CD8-positive, alpha-beta T cell (primary cell): ENCODE measurements at places on chromosomes 13 and 19.
A peak's percentile ranks its signal among the peaks of the same experiment; 100 is the strongest.

DNA sequence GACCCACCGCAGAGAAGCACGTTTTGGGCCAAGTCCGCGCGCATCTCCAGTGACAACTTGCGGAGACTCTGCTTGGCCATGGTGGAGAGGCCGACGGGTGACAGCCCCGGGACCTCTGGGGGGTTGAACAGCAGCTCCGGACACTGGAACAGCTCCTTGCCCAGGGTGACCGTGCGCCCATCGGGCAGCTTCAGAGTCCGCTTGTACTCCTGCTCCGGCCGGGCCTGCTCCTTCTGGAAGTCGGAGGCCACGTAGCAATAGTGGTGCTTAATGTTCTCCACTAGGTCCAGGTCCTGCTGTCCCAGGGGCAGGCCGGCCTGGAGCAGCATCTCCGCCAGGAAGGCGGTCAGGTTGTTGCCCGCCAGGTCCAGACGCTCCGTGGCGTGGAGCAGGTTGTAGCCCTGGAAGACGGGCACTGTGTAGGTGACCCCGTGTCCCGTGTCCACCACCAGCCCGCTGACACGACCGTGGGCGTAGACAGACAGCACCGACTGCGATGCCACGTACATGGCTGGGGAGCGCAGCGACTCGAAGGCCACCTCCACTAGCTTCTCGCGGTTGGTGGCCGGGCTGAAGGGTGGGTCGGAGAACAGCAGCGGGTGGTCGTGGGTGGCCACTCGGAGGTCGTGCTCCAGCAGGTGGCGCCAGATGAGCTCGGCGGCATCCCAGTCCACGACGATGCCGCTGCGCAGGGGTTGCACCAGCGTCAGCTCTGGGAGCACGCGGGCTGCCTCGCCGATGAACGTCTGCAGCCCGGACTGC, 743 bp downstream of the ACTL9 start:
- DNase-seq, result no peak

- DNase-seq, result no peak
Observed at GRCh38 chr19:49168421-49168820, 10.8 kb downstream of the TRPM4 start.

DNA sequence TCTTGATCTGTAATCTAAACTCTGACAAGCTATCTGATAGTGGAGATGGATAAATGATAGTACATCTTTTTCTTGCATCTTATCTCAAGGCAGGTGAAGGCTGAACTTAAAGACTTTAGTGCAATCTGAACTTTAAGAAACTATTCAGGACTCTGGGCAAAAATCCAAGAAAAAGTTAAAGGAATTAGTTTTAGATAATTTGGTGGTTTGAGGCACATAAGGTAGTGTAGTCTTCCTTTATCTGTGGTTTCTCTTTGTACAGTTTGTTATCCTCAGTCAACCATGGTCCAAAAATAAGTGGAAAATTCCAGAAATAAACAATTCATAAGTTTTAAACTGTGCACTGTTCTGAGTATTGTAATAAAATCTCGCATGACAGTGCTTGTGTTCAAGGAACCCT, 172.9 kb downstream of the UGGT2 start:
- no peak for DNase-seq

GRCh38 chr19:979318-979741, 4.8 kb upstream of the WDR18 start:
- DNase-seq, result no peak

DNA sequence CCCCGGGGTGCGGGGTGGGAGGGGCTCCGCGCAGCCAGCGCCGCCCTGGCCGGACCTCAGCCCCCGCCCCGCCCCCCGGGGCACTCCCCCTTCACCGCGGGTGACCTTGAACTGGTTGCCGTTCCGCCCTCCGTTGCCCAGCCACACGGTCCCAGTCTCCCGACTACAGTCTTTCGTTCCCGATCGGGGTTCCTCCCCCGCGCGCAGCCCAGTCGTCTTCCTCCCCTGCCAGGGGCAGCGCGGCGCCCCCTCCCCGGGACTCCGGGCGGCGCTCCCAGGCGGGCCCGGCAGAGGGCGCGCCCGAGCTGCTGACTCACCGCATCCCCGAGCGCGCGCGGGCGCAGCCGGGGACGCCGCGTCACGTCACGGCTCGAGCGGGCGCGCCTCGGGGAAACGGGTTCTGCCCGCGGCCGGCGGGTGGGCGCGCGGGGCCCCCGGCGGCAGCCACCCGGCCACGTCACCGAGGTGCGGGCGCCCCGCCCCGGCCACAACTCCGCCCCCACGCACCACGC, 459 bp downstream of the MIDN start:
- DNase-seq, result peak; percentile 64

DNA sequence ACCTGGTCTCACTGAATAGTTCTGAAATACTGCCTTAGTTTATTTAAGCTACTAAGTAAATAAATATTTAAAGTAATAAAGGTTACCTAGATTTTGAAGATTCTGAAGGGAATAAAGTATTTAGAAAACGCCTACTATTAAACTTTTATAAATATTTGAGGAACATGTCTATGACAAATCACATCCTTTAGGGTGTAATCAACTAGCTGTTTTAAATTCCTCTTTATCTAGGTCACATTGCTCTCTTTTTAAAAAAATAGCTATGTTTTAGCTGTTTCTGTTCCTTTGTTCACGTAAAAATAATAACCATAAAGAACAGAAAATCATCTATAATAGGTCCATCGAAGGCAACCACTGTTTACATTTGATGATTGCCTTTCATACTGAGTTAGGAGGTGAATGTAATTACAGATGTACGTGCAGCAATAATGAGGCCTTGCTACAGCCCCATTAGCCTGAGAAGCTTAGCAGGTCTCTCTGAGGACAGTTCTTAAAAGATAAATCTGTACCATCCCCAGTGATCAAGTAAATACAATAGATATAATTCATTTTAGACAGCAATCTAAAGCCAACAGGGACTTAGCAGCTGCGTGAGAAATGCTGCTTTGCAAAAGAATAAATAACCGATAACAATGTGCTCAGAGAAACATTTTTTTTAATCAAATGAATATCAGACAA, 449.5 kb downstream of the LIG4 start:
- no peak for DNase-seq

DNA sequence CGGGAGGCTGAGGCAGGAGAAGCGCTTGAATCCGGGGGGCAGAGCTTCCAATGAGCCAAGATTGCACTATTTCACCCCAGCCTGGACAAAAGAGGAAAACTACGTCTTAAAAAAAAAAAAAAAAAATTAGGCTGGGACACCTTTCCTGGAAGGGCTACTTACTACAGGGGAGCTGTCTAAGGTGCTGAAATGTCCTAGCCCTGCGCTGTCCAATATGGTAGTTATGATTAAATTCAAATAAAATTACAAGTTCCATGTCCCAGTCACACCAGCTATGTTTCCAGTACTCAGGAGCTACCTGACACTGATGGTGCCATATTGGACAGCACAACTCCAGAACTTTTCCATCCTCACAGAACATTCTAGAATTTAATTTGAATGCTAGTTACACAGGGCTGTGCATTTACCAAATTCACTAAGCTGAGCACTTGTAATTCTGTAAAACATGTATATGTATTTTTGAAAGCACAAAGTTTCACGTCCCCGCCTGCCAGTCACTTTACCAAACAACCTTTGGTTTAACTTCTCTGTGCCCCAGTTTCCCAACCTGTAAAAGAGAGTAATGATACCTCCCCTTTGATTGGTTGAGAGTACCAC, 9.2 kb upstream of the ZSCAN22 start:
- DNase-seq, result peak; percentile 57

- DNase-seq, result no peak
Observed at GRCh38 chr19:27885359-27885758, 1327.6 kb downstream of the UQCRFS1 start.

DNA sequence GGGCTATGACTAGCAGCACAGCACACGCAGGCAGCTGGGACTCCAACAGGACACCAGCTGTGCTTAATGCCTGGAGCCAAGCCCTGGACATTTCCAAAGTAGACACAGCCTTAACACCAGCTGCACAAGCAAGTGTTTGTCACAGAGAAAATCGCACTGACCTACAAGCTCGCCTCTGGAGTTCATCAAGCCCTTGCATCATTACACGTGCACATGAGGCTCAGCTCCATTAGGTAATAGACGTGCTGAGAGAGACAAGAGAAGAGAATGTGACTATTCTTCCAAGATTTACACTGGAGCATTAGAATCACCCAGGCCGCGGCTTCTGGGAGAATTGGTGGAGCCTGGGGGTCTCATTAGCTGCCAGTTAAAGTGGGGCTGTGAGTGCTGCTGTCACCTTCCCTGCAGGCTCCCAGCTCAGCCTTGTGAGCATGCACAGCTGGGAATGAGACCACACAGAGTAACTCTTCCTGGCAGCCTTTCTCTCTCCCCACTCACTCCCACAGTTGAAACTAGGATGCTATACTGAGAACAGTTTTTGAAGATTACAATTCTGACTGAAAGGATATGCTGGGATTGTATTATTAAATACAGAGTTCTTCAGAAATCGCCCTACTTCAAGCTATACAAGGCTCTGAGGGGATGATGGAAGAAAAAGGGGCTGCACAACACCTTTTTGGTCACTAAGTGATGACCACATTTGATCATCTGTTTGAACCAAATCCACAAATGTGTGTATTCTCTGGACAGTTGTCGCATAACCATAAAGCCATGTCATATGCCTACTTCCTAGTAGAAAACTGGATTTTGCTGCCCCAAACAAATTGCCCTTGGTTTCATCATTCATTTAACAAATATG, 10.5 kb downstream of the STOML3 start:
- no peak for DNase-seq

GRCh38 chr19:34188408-34188807, 16.1 kb downstream of the LSM14A start:
- DNase-seq, result no peak

DNA sequence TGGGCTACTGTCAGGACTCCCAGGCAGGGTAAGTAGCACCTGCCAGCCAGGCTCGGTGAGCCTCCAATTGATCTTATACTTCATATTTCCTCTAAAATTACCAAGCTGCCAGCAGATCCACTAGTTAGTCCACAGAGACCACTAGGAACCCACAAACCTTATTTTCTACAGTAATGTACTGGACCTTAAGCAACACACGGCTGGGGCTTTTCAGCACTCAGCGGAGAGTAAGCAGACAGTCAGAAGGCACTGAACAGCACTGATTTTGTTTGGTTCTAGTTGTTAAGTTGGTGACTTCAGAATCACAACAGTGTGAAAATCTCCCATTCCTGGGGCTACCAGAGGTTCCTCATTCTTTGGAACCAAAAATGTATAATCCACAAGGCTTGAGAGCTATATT, 56.1 kb downstream of the MRPL57 start:
- DNase-seq, result no peak

DNA sequence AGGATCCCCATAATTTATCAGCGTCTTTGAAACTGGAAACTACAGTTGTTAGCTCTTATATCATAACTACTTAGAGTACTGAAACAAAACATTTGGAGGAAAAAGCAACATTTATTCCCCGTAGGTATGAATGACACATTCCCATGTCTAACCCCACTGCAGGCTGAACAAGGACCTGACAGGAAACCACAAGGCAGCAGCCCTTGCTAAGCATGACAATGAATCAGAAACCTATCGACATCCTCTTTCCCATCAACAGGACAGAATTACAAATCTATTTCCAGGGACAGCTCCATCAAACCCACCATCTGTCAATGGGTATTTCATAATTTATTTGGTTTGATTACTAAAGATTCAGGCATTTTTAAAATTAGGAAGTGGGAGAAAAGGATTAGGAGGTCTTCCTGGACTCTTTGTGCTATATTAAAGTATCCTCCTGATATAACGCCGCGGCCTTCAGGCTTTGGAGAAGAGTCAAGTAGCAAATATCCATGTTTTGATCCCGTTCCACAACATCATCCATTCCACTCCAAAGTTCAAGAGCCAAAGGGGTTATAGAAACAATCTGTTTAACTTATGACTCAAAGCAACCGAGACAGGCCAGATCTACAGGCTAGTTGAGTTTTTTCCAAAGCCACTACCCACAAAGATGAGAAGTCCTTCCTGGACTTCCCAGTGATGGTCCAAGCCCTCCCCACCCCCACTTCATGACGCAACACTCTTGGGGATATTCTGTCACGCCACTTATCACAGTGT, 51.1 kb downstream of the FAM216B start:
- no peak for DNase-seq

DNA sequence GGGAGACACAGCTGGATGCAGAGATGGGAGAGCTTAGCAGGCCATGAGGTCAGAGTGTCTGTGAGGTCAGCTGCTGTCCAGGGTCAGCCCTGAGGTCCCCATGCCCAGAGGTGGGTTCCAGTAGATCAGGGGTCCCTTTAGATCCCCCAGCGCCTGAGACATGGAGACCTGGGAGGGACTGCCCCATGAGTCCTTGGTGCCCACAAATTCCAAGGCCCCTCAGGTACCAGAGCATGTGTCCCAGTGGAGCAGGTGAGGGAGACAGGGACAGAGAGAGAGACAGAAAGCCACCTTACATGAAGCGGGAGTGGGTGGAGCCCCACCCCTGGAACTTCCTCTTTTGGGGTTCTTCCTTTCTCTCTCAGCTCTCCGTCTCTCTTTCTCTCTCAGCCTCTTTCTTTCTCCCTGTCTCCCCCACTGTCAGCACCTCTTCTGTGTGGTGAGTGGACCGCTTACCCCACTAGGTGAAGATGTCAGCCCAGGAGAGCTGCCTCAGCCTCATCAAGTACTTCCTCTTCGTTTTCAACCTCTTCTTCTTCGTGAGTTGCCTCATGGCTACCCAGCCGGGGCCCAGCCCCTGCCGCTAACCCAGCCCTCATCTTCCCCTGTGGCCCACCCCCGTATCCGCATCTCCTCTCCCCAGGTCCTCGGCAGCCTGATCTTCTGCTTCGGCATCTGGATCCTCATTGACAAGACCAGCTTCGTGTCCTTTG, at the start of gene CD37:
CD37 (plus strand) TSS at position 336 of the 713 bp plus-strand sequence; CDS start at position 471, 135 bp downstream.
- peak; percentile 55 for DNase-seq

DNA sequence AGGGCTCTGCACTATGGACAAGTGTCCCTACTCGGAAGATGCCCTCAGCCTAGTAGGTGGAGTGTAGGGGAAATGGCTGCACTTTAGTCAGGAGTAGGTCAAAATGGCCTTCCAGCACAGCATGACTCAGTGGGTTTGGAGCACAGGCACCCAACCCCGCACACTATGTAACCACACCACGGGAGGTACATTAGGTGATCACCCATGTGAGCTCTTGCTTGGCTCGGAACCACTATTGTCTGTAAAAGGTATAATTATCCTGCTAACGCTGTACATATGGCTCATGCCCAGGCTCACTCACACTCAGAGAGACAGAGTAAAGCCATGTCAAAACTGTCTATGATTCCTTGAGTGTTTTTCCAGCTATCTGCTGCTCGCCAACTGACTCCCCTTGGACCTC, 156.9 kb upstream of the DACH1 start:
- no peak for DNase-seq

GRCh38 chr19:39507715-39508364, 7.1 kb upstream of the SELENOV start:
- no peak for DNase-seq
